Activated CD4-positive, alpha-beta T cell treated with anti-CD3 and anti-CD28 coated beads, Interleukin-2, amount 50 U/mL, for 1 hour (primary cell): ENCODE measurements at places on chromosomes 11 and 22.

DNA sequence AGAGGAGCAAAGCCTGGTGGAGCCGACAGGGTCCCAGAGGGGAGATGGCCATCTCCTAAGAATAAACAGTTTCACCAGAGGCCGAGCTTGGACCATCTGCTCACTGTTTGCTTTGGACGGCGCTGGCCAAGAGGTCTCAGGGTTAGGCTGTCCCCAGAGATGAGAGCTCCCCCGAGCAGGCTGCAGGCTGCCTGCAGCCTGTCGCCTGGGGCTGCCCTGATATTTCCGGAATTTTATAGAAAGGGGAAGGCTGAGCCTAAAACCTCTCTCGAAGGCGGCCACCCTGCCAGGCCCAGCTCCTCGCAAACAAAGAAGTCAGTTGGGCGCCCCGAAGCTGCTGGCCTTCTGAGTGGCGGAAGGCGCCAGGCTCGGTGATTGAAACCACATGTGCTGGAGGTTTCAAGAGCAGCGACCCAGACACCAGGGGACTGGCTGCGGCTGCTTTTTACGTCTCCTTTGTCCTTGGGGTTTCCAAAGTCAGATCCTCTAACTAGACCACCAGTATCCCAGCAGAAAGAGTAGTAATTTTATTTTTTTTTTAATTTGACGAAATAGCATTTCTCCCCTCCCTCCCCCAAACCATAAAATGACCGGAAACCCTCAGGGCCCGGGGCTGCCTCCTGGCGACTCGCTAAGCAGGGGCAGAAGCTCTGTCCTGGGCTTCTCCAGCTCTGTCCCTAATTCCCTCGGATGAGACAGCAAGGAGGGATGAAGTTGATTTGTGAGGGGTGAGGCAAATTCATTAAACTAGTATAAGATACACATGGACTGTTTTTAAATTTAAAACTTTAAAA lies 57.4 kb downstream of the CLMP start:
- no peak for DNase-seq

DNA sequence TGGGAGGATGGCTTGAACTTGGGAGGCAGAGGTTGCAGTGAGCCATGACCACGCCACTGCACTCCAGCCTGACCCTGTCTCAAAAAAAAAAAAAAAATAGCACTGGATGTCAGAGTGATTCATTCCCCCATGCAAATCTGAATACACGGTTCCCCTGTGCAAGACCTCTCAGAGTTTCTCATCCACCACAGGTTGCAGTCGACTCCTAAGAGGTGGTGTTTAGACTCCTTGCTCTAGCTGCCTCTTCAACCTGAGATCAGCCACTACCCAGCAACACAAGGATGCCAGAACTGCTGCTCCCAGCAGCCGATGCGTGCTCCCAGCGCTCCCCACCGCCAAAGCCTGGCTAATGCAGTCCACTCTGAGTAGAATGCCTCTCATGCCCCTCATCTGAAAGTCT lies 97.5 kb downstream of the PARVA start:
- no peak for DNase-seq

GRCh38 chr11:15775015-15775541 lies 581.3 kb downstream of the SOX6 start:
- DNase-seq = no peak

DNA sequence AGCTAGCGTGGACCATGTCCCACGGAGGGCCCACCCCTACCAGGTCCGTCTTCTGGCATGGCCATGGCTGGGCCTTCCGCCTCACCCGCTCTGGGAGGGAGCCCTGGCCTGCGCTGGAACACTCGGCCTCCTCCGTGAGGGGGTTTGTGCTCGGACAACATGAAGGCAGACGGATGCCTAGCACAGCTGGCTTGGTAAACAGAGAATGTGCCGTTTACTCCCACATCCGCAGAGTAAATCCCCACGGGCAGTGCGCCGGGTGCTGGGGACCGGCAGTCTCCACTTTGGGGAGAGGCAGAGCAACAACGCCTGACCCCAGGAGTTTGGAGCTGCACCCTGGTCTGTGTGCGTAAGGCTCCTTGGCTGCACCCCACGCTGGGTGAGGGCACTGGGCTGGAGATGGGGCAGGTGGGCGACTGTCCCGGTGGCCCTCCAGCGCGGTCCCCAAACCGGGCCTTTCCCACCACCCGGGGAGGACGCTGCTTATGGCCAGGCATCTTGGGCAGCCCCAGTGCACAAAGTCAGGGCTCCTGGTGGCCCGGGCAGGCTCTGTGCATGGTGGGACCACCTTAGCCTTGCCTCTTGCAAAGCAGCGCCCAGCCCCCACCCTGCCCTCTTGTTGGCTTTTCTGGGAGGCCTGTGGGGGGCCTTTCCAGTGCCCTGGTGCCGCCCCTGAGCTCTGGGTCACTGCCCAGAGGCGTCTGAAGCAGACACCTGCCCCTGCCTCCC lies 30.7 kb upstream of the MUC5AC start:
- no peak for DNase-seq

- DNase-seq = no peak
Measured at GRCh38 chr22:38087855-38088254, 3.9 kb upstream of the SLC16A8 start.

DNA sequence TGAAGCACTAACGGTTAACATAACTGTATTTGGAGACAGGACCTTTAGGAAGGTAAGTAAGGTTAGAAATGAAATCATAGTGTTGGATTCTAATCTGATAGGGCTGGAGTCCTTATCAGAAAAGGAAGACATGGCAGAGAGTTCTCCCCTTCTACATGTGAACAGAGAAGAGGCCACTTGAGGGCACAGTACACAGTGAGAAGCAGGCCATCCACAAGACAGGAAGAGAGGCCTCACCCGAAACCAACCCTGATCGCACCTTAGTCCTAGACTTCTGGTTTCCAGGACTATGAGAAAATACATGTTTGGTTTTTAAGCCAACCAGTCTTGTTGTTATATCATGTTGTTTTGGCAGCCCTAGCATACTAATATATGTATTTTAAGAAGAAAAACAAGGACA lies 170.0 kb downstream of the LRRC4C start:
- no peak for DNase-seq

DNA sequence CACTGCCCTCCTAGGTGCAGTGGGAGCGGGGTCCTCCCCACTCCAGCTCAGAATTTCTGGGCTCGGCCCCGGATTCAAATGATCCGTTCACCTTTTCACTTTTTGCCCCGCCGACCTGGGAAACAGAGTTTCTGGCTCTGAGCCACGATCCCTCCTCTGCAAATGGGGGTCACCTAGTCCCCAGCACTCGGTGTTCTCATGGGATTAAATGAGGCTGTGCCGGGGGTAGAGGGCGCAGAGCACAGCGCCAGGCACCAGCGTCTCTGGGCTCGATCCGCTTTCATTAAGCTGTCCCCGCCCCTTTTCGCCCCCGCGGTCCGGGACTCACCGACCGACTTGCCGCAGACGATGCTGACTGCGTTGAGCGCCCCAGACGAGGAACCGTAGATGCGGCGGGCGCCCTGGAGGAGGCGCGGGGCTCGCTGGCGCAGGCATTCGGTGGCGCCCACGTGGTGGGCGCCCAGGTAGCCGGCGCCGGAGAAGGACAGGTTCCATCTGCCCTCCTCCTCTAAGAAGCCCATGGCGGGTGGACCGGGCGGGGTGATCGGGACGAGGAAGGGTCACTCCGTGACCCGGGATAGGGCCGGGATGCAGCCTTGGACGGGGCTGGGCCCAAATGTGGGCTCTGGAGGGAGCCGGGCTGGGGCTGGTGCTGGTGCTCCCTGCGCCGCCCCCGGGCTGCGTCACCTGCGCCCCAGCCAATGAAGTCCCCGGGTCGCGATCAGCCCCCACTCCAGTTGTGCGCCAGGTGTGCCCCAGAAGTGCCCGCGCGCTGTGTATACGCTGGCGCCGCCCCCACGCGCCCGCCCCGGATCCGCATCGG lies at the start of gene PNPLA5:
TSS of gene PNPLA5 (minus strand) at position 654 of the 823 bp plus-strand sequence. CDS start at position 521, 133 bp downstream.
- no peak for DNase-seq

GRCh38 chr22:39748877-39749276 lies 144.7 kb downstream of the ENTHD1 start:
- DNase-seq = no peak

GRCh38 chr11:16745950-16746605 lies 7.6 kb downstream of the C11orf58 start:
- DNase-seq = no peak

GRCh38 chr22:47497666-47498065 lies 735.2 kb downstream of the TBC1D22A start:
- DNase-seq = no peak

DNA sequence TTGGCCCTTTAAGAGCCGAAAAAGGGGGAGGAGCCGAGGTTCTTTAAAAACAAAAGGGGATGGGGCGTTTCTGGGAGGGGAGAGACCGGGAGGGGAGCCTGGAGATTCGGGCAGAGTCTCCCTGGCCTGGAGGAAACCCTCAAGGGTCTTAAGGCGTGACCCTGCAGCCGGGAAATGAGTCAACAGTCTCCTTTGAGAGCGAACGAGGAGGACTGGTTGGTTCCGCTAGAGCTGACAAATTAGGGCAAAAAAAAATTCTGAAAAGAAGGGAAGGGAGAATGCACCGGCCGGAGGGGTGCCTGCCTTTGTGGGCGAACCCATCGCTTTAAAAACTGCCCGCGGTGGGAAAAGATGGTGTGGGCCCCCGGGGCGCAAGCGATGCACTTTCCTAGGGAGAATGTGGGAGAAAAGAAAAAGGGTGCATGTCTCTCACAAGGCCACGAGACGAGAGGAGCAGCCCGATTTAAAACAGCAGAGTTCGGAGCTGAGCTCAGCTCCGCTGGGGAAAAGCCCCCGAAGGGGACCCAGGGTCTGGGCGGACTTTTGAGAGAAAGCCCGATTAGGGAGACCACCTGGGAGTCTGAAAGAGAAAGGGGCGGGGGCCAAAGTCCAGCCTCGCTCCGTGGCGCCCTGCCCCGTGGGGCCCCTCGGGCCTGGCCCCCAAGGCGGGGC lies 874 bp downstream of the ZFTA start:
- peak; percentile 24 for DNase-seq

GRCh38 chr11:813456-814096 lies 3.8 kb downstream of the RPLP2 start:
- DNase-seq = no peak

GRCh38 chr11:72738199-72739141 lies 13.7 kb downstream of the ARAP1 start:
- no peak for DNase-seq

GRCh38 chr11:47434011-47434786 lies 8.0 kb upstream of the PSMC3 start:
- no peak for DNase-seq

- DNase-seq = no peak
Measured at GRCh38 chr11:77320351-77320750, 18.9 kb upstream of the GDPD4 start.

GRCh38 chr11:8720352-8720751 lies 37.8 kb downstream of the RPL27A start:
- DNase-seq = no peak

DNA sequence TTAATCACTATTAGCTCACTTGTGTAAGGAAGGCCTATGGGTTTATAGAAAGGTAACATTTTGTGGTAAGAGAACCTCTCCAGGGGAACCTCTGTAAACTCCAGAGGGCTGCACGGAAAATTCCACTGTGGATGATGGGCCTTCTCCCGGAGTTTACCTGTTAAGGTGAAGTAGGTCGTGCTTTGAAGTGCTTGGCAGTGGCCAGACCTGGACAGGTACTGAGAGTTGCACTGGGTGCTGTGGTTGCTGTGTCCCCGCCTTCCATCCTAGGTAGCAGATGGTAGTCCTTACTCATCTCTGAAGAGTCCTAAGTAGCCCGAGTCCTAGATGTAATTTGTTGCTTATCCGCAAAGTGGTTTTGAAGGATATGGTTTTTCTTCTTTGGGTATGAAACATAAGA lies 133.4 kb downstream of the TEAD1 start:
- DNase-seq = no peak

GRCh38 chr22:43153899-43154298 lies 2.5 kb downstream of the TSPO start:
- no peak for DNase-seq

DNA sequence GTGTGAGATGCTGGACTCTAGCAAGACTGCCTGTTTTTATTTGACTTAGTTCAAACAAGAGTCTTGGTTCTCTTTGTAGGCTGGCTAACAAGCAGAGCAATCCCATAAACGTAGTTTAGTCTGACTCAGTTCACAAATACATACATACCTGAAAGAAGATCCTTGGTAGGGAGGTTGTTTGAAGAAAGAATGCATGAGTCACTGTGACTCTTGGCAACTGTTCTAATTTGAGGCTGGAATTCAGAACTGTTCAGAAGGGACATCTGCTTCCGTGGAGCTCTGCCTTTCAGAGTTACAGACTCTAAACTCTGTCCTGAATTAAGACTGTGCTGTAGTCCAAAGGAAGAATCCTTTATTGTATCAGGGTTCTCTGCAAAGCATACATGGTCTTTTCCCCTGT lies 32.2 kb downstream of the C2CD3 start:
- DNase-seq = no peak

DNA sequence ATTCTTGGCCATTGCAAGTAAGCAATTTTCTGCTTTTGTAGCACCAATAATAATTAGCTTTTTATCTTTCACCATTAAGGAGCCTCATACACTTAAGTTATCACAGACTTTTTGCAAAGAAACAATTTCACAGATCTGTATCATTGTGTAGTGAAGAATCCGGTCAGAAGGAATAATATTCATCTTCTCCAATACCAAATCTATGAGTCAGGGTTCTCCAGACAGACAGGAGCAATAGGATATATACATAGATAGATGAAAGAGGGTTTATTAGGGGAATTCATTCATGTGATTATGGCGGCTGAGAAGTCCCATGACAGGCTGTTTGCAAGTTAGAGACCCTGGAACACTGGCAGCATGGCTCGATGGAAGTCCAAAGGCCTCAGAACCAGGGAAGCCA lies 82.9 kb upstream of the UBASH3B start:
- no peak for DNase-seq

GRCh38 chr11:33387581-33387980 lies 130.4 kb downstream of the HIPK3 start:
- DNase-seq = no peak

GRCh38 chr11:65560555-65561418 lies 2.6 kb upstream of the LTBP3 start:
- DNase-seq = no peak
